MM.1S (cell line): ENCODE measurements at places on chromosomes 4 and X.

- H3K4me3 ChIP-seq = no peak overlapping the region
- no peaks in the 10 kb centered on the region for H3K27me3 ChIP-seq
- H3K36me3 ChIP-seq = no peaks in the 10 kb centered on the region
- no peak for DNase-seq
- no peak overlapping the region for H3K27ac ChIP-seq
- H3K4me1 ChIP-seq = no peaks in the 10 kb centered on the region
Measured at GRCh38 chr4:156894234-156894633, 77.4 kb downstream of the PDGFC start.

DNA sequence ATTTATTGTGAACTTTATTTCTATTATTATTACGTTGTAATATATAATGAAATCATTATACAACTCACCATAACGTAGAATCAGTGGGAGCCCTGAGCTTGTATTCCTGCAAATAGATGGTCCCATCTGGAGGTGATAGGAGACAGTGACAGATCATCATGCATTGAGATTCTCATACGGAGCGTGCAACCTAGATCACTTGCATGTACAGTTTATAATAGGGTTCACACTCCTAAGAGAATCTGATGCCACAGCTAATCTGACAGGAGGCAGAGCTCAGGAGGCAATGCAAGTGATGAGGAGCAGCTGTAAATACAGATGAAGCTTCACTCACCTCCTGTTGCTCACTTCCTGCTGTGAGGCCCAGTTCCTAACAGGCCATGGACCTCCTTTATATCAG lies 2170.2 kb downstream of the PCDH7 start:
- no peak overlapping the region for H3K27ac ChIP-seq
- H3K4me3 ChIP-seq = no peak overlapping the region
- no peak for DNase-seq

DNA sequence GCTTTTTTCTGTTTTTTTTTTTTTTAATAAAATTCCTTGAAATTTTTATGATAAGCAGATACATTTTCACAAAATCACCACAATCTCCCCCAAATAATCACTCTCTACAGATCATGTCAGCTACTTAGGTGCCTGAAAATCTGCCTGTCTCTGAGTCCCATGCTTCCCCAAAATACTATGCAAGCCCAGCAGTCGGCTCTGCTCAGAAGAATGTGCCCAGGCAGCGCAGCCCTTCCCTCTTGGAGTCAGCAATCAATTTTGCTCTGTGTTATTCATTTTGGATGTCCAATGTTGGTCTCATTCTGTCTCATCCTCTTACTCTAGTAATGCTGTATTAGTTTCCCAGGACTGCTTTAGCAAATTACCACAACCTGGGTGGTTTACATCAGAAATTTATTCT lies 24.9 kb upstream of the C1QTNF7 start:
- no peak for DNase-seq
- H3K27ac ChIP-seq = no peak overlapping the region
- peaks cover 24% of the 10 kb centered on the region for H3K4me1 ChIP-seq
- no peak overlapping the region for H3K4me3 ChIP-seq

DNA sequence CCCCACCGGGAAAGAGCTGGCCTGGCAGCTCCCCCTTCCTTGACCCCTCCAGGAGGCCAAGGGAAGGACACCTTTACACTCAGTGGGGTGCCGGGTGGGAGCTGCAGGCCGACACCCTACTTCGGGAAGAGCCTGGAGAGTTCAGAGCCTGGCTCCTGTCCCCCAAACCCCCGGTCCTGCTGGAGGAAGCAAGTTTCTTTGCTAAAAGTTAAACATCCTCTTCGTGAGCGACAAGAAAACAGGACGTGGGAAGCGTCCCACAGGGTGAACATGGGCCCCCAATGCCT lies 2.4 kb upstream of the FTSJ1 start:
- no peaks in the 10 kb centered on the region for H3K4me1 ChIP-seq
- no peak overlapping the region for H3K4me3 ChIP-seq
- H3K27me3 ChIP-seq = no peaks in the 10 kb centered on the region
- no peak for DNase-seq

- H3K4me1 ChIP-seq = no peaks in the 10 kb centered on the region
- no peak for DNase-seq
- H3K4me3 ChIP-seq = no peak overlapping the region
- no peaks in the 10 kb centered on the region for H3K27me3 ChIP-seq
- H3K36me3 ChIP-seq = no peaks in the 10 kb centered on the region
- H3K27ac ChIP-seq = no peak overlapping the region
Measured at GRCh38 chrX:7876957-7877356, 34.0 kb downstream of the VCX start.

DNA sequence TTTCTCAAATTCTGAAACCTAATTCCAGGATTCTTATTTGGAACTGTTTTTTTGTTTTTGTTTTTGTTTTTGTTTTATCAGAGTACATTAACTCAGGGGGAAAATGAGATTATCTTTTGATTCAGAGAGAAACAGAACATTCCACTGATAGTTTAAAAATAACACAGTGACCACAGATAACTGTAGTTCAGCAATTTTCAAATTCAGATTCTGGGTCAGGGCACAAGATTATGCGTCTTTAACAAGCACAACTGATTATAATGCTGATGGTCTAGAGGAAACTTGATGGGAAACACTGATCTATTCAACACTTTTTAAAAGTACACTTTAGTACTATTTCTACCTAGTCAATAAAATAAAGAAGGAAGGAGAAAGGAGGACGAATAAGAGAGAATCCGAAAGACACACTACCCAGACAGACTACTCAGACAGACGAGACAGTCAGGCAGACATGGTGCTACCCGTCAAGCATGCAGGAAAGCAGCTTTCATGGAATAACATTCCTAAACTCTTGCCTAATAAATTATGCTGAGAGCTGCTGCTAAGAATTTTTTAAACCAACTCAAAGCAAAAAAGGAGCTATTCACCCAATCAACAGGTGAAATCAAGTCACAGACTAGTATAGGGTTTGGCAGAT lies 59.0 kb downstream of the APBB2 start:
- H3K27ac ChIP-seq = no peak overlapping the region
- no peak overlapping the region for H3K4me3 ChIP-seq
- no peaks in the 10 kb centered on the region for H3K36me3 ChIP-seq
- DNase-seq = no peak
- no peaks in the 10 kb centered on the region for H3K27me3 ChIP-seq
- H3K4me1 ChIP-seq = peaks cover 6% of the 10 kb centered on the region; the same call in 1 of the 2 replicates

DNA sequence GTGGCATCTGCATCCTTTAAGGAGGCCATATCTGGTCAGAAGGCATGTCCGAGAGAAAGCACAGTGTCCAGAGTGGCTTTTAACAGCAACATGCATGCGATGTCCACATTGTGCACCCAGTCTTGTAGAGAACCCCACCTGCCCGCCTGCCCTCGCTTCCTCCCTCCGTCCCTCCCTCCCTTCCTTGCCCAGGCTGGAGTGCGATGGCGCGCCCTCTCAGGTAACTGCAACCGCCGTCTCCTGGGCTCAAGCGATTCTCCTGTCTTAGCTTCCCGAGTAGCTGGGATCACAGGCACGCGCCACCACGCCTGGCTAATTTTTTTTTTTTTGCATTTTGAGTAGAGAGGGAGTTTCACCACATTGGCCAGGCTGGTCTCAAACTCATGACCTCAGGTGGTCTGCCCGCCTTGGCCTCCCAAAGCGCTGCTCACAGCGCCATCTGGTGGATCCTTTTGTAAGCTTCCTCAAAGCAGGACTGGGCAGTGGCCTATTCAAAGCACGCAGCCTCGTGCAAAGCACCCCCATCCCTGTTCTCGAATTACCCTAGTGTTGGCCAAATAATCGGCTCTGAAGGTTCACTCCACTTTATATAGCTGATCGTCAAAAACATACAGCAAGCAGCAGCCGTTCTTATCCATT lies 15.0 kb downstream of the BRCC3 start:
- no peaks in the 10 kb centered on the region for H3K27me3 ChIP-seq
- no peak overlapping the region for H3K4me3 ChIP-seq
- H3K4me1 ChIP-seq = no peaks in the 10 kb centered on the region
- DNase-seq = peak; percentile 16

DNA sequence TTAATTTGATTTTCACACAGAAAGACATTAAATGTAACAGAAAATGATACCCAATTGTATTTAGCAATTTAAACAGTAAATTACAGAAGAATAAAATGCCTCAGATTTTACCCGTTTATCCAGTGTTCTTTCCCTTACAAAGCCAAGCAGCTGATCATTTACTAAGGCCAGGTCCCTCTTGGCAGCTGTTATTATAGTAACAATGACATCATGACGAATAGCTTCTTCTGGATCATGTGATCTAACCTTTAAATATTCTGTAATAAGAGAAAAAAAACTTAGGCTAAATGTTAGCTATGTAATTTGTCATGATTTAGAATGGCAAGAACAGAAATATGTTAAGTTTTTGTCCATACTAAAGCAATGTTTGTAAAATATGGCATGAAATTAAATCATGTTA lies 69.4 kb downstream of the PDS5A start:
- no peak for DNase-seq
- H3K27me3 ChIP-seq = no peaks in the 10 kb centered on the region
- H3K36me3 ChIP-seq = peaks cover 8% of the 10 kb centered on the region; the same call in 1 of the 2 replicates
- H3K4me1 ChIP-seq = no peaks in the 10 kb centered on the region
- H3K27ac ChIP-seq = no peak overlapping the region

DNA sequence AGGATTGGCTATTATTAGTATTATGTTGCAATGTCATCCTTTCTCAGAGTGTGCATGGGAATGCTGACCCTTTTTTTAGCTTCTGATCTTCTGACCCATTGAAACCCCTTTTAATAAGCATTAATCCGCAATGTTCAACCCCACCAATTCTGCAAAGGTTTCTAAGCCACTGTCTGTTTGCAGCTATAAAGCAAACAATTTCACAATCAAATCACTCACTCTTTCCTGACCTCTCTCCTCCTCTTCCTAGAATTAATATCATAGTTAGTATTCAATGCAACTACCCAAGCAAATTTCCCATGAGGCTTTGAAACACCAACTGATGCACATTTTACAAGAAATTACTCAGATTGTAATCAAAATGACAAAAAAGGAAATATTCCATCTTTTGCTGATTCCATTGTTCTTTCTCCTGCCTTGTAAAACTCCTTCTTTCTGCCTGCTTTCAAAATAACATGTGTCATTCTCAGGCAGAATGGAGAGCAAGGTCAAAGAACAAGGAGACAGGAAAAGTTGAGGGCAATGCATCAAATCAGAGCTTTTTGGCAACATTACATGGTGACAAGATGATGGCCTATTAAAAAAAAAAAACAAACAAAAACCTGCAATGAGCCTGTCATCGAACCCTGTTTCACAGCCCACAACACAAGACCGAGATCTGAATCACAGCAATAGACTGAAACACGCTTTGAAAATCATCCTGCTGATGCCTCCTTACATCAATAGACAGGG lies 253.2 kb upstream of the AR start:
- H3K4me1 ChIP-seq = no peaks in the 10 kb centered on the region
- H3K27me3 ChIP-seq = no peaks in the 10 kb centered on the region
- no peak for DNase-seq
- H3K27ac ChIP-seq = no peak overlapping the region

- H3K4me1 ChIP-seq = no peaks in the 10 kb centered on the region
- H3K27me3 ChIP-seq = no peaks in the 10 kb centered on the region
- no peaks in the 10 kb centered on the region for H3K36me3 ChIP-seq
- no peak for DNase-seq
- no peak overlapping the region for H3K4me3 ChIP-seq
Measured at GRCh38 chrX:68671221-68671620, 23.8 kb downstream of the STARD8 start.

GRCh38 chrX:70022616-70023015 lies 27.1 kb downstream of the AWAT2 start:
- H3K4me3 ChIP-seq = no peak overlapping the region
- no peak overlapping the region for H3K27ac ChIP-seq
- H3K27me3 ChIP-seq = no peaks in the 10 kb centered on the region

- no peaks in the 10 kb centered on the region for H3K36me3 ChIP-seq
- peaks cover 20% of the 10 kb centered on the region for H3K4me1 ChIP-seq
- H3K27ac ChIP-seq = no peak overlapping the region
- no peak overlapping the region for H3K4me3 ChIP-seq
Measured at GRCh38 chr4:76453232-76453631, 18.2 kb downstream of the SHROOM3 start.
